Stimulated activated CD4-positive, alpha-beta T cell treated with anti-CD3 and anti-CD28 coated beads, Interleukin-2, amount 100 ng/mL, for 4 hours (primary cell): ENCODE measurements at places on chromosomes 11 and 22.

- peak; percentile 27 for DNase-seq
Observed at GRCh38 chr11:47259232-47259977, 1.6 kb downstream of the NR1H3 start.

DNA sequence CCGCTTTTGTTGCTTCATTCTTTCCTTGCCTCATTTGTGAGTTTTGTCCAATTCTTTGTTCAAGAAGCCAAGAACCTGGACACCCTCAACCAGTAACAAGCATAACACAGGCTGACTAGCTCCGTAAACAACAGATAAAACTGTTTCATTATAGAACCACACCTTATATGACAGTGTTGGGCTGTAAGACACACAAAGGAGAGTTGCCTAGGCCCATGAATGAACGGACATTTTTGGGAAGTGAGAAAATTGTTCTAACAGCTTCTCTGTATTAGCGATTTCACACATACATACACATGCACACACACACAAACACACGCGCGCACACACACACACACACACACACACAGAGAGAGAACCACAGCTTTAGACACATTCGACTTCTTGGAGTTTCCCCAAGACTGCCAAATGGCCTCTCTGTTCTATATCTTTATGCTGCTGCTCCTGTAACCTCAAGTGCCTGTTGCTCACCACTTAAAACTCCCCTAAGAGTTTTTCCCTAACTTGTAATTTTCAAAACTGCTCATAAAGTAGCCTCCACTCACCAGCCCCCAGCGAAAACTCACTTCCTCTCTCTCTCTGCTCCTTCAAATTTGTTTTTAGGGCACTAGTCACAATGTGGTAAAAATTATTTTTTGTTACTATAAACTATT is 35.9 kb downstream of the CTSC start:
- no peak for DNase-seq

DNA sequence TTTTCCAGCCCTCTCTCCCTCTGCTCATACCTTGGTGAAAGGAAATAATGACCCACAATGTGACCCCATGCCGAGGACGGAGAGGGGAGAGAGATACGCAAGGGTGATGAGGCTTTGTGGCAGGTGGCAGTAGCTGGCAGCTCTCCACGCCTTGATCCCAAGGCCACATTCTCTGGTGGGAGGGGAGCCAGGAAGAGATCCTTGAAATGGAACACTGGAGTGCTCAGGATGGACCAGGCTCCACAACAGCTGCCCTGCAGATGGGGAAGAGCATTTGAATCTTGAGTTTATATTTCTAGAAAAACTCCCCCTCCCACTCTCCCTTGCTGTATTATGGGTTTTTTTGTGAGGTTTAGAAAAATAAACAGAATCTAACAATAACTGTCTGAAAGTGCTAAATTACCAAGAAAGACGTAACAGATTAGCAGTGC is 61.6 kb upstream of the CDON start:
- no peak for DNase-seq

DNA sequence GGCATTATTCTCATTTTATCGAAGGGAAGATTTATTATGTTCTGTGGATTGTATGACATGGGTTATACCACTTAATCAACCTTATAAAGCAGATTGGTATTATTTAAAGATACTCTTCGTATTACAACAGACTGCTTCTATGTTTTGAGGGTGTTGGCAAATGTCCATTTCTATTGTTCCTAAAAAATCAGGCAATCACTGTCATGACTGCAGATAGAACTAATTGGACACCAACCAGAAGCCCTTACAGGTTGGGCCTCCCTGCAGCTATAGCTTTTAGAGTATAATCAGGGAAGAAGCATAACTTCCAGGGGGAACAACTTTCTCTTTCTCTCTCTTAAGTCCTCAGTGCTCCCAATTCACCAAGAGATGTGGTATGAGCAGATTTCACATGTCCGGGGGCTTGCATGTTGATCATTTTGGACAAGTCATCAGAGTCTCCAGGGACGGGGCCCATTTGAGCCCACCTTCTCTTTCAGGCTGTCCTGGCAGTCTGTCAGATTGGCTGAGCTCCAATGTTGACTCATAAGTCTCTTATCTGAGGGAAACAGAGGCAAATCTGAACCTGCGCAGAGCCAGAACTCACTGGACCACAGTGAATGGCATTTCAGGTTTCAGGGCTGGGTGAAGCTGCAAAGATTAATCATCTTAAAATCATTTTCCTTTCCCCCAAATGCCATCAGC is 264.0 kb upstream of the CCDC90B start:
- DNase-seq: no peak

DNA sequence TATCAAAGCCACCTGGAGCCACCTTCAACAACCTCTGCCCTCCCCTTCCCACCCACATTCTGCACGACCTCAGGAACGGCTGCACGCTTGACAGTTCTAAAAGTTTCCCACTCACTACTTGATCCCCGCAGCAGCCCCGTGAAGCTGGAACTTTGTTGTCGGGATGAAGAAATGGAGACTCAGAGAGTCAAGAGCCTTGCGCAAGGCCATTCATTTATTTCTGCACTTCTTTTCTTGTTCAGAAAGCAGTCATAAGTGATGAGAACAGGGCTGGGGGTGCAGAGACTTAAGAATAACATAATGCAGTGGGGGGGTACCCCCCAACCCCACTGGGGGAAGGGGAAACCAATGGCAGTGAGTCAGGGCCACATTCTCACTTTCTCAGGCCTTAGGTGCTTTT is 2.2 kb upstream of the ZFTA start:
- DNase-seq: no peak

GRCh38 chr22:43345761-43346301 is 2.7 kb upstream of the SCUBE1 start:
- DNase-seq: no peak

DNA sequence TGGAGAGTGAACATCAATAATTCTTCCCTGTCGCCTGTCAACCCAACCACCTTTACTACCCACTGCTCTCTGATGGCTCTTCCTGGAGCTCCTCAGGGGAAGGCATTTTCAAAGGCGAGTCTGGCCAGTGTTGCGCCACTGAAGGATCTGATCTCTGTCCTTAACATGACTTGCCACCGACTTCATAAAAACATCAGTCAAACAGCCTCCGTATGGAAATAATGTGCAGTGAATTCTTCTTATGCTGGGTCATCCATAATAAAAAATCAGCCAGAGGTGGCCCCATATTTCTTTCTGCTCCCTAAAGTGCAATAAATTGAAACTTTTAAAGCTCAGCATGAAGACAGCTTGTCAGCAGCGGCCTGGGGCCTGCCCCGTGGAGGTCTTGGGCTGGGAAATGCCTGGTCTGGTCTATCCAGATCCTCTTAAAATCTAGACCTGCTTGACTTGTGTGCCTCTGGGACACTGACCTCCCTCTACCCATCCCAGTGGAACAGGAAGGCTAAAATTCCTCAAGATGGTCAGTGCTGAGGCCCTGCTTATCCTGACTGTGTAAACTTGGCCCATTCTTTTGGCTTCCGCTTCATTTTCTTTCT is 199.5 kb downstream of the MYO18B start:
- DNase-seq: no peak

DNA sequence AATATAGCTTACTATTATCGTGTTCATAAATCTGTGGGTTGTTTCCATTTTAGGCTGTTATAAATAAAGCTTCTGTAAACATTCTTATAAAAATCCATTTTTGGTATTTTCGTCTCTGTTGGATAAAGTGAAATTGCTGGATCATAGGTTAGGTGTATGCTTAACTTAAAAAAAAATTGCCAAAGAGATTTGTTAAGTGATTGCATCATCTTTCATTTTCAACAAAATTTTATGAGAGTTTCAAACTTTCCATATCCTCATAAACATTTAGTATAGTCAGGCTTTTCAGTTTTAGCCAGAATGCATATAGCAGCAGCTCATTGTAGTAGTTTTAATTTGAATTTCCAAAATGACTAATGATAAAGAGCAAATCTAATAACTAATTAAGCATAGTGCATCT is 146.7 kb upstream of the CNTN5 start:
- no peak for DNase-seq

DNA sequence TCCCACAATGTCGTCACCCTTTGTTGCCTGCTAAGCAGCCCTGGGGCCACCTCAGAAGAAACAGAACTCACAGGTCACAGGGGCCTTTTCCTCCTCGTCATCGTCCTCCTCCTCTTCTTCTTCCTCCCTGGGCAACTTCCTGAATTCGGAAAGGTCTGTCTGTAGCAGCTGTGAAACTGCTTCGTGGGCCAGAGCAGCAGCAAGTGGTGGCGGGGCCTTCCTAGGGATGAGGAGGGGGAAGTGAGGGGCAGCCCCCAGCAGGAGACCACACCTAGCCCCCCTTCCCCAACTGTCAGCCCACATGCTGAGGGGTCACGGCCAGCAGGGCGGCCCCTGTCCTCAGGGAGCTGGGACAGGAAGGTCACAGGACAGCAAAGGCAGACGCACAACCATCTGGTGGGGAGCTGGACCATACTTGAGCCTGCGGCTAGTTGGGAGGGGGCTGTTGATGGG is 13.2 kb downstream of the PPM1F start:
- DNase-seq: no peak

- DNase-seq: no peak
Observed at GRCh38 chr11:1086171-1087102, 11.8 kb downstream of the MUC2 start.

DNA sequence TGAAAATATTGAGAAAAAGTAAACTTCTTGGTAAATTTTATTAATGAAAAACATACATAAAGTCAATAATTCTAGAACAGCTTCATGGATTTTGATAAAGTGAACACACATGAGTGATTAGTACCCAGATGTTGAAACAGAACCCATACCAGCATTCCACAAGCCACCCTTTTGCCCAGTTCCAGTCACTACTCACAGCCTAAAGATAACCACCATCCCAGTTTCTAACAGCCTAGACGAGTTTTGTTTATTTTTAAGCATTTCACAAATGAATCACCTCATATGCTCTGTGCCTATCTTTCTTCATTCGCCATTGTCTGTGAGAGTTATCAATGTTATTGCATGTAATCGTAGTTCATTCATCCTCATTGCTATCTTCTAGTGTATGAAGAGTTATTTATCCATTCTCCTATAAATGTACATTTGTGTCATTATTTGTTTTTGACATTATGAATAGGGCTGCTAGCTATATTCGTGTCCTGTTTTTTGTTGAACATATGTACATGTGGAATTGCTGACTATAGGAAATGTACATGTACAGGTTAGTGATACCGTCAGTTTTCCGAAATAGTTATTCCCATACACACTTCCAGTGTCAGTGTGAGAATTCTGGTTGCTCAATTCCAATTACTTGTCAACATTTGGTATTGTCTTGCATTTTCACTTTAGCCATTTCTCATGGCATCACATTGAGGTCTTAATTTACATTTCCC is 44.5 kb upstream of the TEAD1 start:
- DNase-seq: no peak

GRCh38 chr22:24029304-24029703 is 18.2 kb downstream of the CABIN1 start:
- DNase-seq: no peak

GRCh38 chr11:15216678-15217077 is 102.0 kb downstream of the INSC start:
- no peak for DNase-seq
